NT2/D1 (cell line): ENCODE measurements at places on chromosomes 13 and 19.

DNA sequence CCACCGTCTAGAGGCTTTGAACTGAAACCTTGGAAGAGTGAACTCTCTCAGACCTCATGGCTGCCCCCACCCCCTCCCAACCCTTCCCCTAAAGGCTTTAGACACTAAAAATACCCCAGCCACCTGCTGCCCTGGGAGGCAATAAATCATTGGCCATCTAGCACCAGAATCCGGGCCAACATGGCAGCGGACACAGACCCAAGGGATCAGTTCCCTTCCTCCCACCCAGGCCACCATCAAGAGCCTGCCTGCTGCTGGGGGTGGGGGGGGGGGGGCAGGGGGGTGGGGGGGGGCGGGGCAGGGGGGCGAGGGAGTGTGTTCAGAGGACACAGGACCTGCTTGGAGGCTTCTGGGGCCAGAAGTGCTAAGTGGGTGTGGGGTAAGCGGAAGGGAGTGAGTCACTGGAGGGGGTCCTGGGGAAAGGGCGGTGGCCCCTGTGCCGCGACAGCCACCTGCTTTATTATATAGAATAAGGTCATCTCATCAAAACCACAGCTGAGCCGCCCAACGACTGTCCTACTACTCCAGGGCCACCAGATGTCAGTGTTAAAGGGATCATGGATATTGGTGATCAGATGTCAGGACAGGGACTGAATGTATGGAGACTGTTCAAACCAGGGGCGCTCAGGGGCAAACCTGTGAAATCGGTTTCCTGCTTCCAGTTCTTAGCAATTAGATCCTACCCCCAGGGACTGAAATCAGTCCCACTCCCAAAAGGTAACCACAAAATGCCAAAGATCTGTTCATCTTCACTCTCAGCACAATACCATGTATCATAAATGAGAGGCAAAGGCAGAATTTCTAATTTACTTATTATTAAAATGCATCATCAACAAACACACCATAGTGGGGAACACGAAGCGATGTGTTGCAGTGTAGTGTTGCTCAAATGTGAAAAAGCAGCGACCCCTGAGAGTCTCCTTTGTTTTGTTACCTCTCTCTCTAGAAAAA is 24.3 kb downstream of the ARL11 start:
- DNase-seq = no peak

- no peak for DNase-seq
These were observed 20.6 kb upstream of the TCF3 start for GRCh38 chr19:1672769-1673644.

GRCh38 chr19:20365146-20365545 is 198.1 kb downstream of the ZNF486 start:
- DNase-seq = no peak

- no peak for DNase-seq
These were observed 759 bp downstream of the ZMYM2 start for GRCh38 chr13:19959141-19959830.

DNA sequence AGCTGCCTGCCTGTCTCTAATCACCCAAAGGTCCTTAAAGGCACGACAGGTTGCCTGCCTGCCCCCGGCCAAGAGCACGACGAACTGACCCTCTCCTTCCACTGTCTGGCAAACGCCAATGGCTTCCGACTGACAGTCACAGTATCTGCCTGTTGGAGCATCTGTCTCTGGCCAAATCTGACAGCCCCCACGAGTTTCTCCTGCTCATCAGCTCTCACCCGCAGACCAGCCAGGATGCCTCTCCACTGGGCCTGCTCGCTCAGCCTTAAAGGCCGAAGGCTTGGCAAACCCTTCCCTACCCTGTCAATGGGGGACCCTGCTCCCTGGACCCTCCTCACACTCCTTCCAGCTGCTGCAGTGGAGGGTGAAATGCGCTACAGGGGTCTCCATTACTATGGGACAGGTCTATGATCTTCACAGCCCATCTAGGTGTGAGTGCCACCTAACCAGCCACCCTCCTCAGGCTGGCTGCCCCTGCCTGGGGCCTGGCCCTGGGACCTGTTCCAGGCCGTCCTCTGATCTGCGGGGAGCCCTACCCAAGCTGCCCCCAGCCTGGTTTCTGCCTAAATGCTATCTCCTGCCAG is 932 bp downstream of the FAM83E start:
- no peak for DNase-seq

DNA sequence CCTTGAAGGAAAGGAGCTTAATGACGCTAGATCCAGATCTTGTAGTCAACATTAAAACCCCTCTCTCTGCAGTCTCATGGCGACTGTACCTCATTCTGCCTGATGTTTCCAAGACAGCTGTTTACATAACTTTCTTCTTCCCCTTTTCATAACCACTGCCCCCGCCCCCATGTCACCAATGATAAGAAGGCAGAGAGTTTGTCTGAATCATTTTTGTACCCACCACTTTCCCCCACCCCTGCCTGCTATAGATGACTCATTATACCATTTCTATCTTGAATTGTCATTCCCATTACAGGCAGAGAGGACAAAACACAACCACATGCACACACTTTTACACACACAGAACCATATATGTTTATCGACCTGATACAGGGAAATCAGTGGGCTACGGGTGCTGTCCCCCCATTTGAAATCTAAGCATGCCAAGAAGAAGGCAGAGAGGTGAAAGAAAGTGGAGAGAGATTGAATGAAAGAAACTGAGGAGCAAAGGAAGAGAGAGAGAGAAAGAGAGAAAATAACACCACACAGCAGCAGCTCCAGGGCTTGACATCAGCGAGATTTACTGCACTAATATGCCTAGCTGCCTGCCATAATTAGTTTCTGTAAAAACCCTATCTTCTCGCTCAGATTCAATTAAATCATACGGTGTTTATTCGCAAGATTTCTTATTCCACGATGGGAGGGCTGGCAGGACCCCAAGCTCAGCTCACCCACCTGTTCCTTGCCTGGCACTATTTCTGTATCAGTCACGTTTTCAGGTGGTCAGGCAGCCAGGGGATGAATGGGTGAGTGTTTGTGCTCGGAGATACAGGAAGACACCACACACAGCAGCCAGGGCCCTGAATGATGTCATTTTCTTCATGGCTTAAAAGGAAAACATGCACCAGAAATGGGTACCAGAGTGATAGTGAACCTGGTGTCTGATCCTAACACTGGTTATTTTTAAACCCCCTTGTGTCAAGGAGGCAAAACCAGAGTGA is 114.3 kb upstream of the SERP2 start:
- DNase-seq = no peak
